Left renal pelvis (tissue), 4 donors: ENCODE measurements at places on chromosomes 5 and 9. TPM values are rescaled to one million over a fixed set of nuclear protein-coding genes. Genes with fewer than 3 reads are reported as not detected.

DNA sequence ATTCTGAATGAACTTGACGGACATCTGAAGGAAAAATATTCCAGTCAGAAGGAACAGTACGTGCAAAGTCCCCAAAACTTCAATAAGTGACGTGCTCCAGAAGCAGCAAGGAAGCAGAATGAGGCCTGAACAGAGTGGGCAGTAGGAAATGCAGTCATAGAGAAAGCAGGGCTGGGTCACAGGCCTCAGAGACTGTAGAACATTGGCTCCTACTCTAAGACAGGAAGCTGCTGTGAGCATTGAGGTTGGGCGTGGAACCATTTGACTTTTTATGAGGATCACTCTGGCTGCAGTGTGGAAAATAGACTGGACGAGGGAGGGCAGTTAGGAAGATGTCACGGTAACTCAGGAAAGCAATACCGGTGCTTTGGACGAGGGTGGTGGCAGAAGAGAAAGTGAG lies 64.0 kb downstream of the DOCK8 start:
- DNase-seq: no peak

The GABRA6 gene
- polyA plus RNA-seq: not detected

GRCh38 chr9:105251733-105252404 lies 7.4 kb downstream of the SLC44A1 start:
- no peak for DNase-seq

The EQTN gene
- polyA plus RNA-seq: 0.30 TPM
